ENCODE measurements at places on chromosomes 5 and 9. TPM values are rescaled to one million over a fixed set of nuclear protein-coding genes. Genes with fewer than 3 reads are reported as not detected.

The C9orf153 gene
- total RNA-seq: 0.42 TPM

The SEPTIN8 gene
- 11.8 TPM for total RNA-seq

The FOXD4L3 gene
- total RNA-seq: not detected

The RARS1 gene
- total RNA-seq: 35.2 TPM

GRCh38 chr9:125700791-125701190, 6.2 kb downstream of the MAPKAP1 start:
- peaks cover 6% of the 10 kb centered on the region for H3K4me1 ChIP-seq
- no peaks in the 10 kb centered on the region for H3K36me3 ChIP-seq
- no peak overlapping the region for H3K4me3 ChIP-seq
- no peak for DNase-seq
- no peak overlapping the region for H3K27ac ChIP-seq

DNA sequence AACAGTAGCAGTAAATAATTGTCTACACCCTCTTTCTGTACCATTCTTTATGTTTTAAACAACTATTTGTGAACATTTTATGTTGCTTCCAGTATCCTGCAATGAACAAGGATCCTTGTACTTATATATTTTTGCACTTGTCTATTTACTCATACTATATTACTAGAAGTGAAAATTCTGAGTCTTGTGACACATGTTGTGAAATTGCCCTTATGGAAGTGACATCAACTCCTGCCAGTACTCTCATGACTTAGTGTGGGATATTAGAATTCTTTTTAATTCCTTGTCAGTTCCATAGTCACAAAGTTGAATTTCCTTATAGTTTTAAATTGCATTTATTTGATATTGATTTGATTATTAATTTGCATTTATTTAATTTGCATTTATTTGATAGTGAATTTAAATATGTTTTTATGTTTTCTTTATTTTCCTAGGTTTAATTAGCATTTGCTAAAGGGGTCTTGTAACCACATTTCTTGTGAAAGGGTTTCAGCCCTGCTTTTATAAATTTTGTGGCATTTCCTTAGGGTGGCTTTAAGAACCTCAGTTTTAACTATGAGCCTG, 27.7 kb downstream of the PARP8 start:
- no peak for DNase-seq
- H3K27me3 ChIP-seq: no peaks in the 10 kb centered on the region
- H3K36me3 ChIP-seq: no peaks in the 10 kb centered on the region
- no peak overlapping the region for H3K27ac ChIP-seq
- H3K4me3 ChIP-seq: no peak overlapping the region
- no peaks in the 10 kb centered on the region for H3K4me1 ChIP-seq

DNA sequence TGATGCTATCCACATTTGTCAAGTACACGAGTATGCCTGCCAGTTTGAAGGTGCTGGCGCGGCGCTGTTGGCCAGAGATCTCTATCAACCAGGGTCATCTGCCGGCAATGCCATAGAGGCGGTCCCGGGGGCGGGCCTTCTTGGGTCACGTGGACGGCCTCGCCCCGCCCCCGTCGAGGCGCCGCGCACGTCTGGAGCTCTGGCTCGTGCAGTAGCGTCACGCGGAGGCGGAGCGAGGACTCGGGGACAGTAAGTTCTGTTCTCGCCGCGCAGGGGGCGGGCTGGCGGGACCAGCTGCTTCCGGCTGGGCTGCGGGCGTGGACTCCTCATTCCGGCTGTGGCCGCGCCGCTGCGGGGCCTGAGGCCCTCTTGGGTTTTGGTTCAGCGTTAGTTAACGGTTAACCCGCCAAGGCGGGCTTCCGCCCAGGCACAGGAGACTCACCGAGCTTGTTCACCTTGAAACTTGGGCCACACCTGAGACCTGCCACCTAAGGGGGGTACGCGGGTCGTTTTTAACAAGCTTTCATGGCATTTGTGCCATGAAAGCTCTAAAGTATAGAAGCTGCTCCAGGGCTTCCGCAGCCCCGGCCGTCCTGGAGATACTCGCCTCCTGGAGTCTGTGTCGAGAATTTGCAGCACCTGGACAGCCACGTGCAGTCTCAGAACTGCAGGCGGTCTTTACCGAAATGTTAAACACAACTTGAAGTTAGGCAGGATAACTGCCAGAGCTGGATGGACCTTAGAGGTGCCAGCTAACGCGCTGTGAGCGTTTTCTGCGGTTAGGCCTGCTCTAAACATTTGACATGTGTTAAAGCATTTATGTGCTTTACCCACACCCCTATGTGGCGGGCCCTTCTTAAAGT, at the start of gene RFESD:
Gene RFESD, plus strand, starts transcription at position 209 of the 863 bp plus-strand sequence. CDS start 5,495 bp downstream, outside the sequence.
- no peaks in the 10 kb centered on the region for H3K36me3 ChIP-seq
- peak within 1 kb of the TSS; percentile 42 for H3K4me3 ChIP-seq
- peak within 1 kb of the TSS; percentile 99 for H3K27ac ChIP-seq
- DNase-seq: peak; percentile 98
- H3K27me3 ChIP-seq: no peaks in the 10 kb centered on the region

DNA sequence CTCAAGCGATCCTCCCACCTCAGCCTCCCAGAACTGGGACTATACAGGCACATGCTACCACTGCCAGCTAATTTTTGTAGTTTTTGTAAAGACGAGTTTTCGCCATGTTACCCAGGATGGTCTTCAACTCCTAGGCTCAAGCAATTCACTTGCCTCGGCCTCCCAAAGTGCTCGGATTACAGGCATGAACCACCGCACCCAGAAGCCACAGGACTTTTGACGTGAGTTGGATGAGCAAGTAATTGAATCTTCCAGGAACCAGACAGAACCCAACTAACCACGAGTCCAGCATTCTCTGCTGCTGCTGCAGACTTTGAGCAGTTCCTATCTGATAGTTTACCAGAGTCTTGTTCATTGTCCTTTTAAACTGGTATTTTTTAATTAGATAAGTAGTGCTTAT, 9.6 kb upstream of the ATP6V0E1 start:
- no peak for DNase-seq
- no peaks in the 10 kb centered on the region for H3K4me1 ChIP-seq
- no peak overlapping the region for H3K4me3 ChIP-seq
- H3K27me3 ChIP-seq: no peaks in the 10 kb centered on the region

DNA sequence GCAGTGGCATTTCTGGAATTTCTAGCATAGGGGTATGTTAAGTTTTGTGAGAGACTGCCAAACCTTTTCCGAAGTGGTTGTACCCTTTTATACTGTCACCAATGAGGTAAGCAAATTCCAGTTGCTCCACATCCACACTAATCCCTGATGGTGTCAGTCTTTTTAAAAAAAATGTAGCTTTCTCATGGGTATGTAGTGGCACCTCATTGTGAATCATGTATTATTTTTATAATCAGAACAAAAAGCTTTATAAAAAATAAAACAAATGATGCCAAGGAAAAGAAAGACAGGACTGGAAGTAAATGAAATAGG, 93.4 kb upstream of the CLINT1 start:
- DNase-seq: no peak
- H3K4me1 ChIP-seq: peaks cover 6% of the 10 kb centered on the region

All from liver (tissue), 10 donors.